GM23248 (cell line): ENCODE measurements at places on chromosomes 12 and 14. TPM values are rescaled to one million over a fixed set of nuclear protein-coding genes. Genes with fewer than 3 reads are reported as not detected.

GPRC5A gene
- 84.8 and 85.9 TPM in 2 replicates for polyA plus RNA-seq

ZC3H10 gene
- polyA plus RNA-seq: 3.0 and 3.3 TPM in 2 replicates

CCDC196 gene
- not detected in 2 replicates for polyA plus RNA-seq

CBX5 gene
- polyA plus RNA-seq: 29.6 TPM in 2 replicates

TEX52 gene
- not detected in 2 replicates for polyA plus RNA-seq

SPIC gene
- polyA plus RNA-seq: not detected in 2 replicates

CPM gene
- polyA plus RNA-seq: 21.0 and 22.5 TPM in 2 replicates

BEGAIN gene
- polyA plus RNA-seq: 0.60 and 0.65 TPM in 2 replicates

NPFF gene
- not detected in 2 replicates for polyA plus RNA-seq

FOXA1 gene
- polyA plus RNA-seq: 0.10 TPM in 1 of 2 replicates, not detected in the other

TPH2 gene
- not detected in 2 replicates for polyA plus RNA-seq

KLHDC2 gene
- 84.9 and 85.7 TPM in 2 replicates for polyA plus RNA-seq

YEATS4 gene
- 17.2 and 17.5 TPM in 2 replicates for polyA plus RNA-seq

TDRD9 gene
- not detected in 2 replicates for polyA plus RNA-seq

CCDC175 gene
- not detected in 2 replicates for polyA plus RNA-seq

LRP1-AS gene
- polyA plus RNA-seq: 0.60 TPM in 1 of 2 replicates, not detected in the other

ANO6 gene
- 48.4 and 50.1 TPM in 2 replicates for polyA plus RNA-seq

MED6 gene
- polyA plus RNA-seq: 29.4 and 31.6 TPM in 2 replicates

STXBP6 gene
- polyA plus RNA-seq: 16.9 and 19.6 TPM in 2 replicates

TMCC3 gene
- polyA plus RNA-seq: 0.32 and 0.46 TPM in 2 replicates

PNMA1 gene
- polyA plus RNA-seq: 64.7 and 67.7 TPM in 2 replicates

PNN gene
- 32.3 and 39.7 TPM in 2 replicates for polyA plus RNA-seq
